ENCODE measurements at places on chromosomes 7 and 10.

DNA sequence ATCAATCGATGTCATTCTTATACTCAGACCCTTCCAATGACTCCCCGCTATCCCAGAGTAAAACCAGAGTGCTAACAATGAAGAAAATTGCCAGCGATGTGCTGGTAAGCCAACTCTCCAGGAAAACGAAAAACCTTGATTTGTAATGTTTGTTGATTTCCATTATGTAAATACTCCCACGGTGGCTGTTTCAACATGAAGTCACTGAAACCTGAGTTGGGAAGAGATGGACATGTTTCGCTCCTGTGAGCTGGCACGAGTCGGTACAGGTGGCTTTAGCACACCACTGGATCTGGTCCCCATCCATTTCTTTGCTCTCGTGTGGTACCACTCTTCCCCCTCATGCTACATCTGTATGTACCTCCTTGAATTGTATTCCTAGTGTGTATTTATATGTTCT, 52.9 kb downstream of the AP3M1 start:
- no peak for DNase-seq

DNA sequence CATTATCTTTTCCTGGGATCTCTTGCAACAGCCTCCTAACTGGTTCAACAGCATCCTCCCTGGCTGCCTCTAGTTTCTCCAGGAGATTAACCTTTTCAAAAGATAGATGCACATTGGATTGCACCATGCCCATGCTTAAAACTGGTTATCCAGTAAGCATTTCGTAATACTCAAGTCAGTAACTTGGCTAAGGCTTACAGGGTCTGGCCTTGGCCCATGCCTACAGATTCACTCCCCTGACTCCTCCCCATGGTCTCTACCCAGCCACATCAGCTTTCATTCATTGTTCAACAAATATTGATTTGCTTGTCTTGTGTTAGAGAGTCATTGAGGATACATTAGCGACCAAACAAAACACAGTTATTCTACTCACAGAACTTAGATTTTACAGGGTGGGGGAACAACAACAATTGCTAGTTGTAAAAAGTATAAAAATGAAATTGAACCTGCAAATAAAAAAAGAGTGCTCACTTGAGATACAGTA, 1.8 kb upstream of the KIF20B start:
- DNase-seq, result no peak

DNA sequence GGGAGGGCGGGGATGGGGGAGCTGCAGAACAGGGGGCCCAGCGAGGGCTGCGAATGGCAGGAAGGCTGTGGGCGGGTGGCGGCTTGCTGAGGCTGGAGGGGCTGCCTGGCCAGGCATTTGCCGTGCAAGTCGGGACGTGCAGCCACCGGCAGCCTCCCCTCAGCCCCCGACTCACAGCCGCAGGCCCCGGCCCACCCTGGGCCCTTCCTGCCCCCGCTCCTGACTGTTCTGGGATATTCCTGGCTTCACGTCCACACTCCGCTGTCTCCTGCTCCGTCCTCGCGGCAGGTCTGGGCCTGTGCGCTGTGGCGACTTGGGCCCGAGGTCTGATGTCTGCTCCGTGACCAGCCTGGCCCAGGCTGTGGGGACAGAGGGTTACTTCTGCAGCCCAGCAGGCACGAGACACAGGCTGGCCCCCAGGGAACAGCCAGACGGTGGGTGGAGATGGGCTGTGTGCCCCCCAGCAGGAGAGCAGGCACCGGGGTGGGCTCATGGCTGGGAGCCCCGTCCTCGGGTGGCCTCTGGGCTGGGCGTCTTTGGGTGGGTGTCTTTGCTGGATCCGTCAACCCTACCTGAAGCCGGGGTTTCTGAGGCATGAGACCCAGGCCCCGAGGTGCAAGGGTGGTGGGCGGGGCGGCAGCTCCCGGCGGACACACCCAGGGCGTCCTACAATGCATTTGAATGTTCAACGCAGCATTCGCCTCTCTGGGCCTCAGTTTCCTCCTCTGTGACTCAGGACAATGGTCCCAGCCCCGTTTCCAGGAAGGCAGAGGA, 86.5 kb downstream of the FOXL3 start:
- peak; percentile 30 for DNase-seq

DNA sequence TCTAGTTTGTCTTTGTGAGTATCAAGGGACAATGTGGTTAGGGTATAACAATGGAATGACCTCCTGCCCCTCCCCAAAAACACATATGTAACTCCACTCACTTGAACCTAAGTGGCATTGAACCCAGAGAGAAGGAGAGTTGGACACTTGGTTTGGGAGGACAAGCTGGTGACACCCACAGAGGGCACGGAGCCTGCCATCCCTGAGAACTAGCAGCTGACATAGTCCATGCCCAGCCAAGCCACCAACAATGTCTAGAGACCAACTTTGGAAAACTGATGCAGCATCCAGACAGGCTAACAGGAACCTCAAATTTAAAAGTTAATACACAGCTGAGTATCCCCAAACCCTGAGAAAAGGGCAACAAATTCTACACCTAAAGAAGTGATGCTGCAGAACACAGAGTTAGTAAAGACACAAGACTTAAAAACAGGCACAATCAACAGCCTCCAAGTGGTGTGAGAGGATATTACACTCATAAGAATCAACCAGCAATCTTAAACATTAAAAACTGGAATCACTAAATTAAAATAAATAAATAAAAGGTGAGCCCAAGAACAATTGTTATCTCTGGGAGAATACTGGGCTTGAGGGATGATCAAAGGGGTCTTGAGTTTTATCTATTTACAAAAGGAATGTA, 27.2 kb downstream of the NUDCD3 start:
- no peak for DNase-seq

DNA sequence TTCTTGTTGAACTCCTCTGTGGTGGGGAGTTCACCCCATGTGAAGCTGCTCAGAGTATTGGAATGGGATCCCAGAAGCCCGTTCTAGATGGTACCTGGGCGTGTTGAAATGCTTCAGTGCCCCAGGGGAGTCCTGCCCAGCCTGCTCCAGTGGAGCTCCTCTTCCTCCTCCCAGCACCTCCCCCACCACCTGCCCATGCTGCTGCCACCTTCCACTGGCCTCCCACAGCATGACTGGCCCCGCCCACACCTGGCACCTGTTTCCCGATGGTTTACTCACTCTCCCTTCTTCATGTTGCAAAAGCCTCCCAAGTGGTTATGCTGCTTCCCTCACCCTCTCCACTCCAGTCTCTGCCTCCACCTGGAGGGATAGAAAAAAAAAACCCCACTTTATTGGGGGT, 32.2 kb upstream of the PCBD1 start:
- no peak for DNase-seq

DNA sequence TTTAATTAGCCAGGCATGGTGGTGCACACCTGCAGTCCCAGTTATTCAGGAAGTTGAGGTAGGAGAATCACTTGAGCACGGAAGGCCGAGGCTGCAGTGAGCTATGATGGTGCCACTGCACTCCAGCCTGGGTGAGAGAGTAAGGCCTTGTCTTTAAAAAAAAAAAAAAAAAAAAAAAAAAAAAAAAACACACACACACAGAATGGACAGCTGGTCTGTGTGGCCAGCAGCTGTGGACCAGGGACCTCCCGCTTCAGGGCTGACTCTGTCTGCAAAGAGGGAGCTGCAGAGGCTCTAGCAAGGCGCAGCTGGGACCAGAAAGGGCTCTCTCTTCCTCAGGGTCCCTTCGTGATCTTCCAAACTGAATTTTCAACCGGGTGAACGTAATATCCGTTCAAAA, 53.6 kb upstream of the DNAAF5 start:
- DNase-seq, result no peak

DNA sequence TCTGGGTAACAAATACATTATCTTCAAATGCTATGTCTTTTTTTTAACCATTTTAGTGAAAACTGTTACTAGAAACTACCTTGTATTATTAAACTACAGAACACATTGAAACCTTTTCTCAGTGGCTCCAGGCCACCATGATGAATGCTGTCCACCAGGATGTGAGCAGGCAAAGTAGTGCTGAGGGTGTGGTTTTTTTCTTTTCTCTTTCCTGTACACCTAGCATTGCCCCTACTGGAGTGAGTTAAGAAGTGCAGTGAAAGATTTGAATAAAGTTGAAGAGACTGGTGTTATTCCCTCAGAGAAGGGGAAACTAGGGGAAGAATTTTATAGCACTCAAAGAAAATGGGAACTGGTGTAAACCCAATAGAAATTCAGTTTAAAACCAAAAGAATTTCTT, 120.0 kb upstream of the SAMD8 start:
- DNase-seq, result peak; percentile 35

All from D341Med (cell line).